Activated naive CD8-positive, alpha-beta T cell treated with anti-CD3 and anti-CD28 coated beads, Interleukin-2, amount 50 U/mL, for 24 hours (primary cell): ENCODE measurements at places on chromosomes 6 and 20.

DNA sequence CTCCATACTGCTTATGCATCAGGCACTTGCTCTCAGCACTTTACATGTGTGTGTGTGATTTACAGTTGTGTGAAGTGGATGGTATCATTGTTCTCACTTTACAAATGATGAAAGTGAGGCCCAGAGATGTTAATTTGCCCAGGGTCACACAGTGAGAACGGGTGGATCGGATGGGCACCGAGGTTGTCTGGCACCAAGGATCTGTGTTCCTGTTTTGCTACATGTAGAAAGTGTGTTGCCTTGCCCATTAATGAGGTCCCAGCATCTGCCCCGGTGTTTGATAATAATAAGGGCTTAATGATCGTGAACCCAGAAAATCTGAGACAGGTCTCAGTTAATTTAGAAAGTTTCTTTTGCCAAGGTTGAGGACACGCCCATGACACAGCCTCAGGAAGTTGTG lies 216.1 kb upstream of the QKI start:
- DNase-seq = no peak

DNA sequence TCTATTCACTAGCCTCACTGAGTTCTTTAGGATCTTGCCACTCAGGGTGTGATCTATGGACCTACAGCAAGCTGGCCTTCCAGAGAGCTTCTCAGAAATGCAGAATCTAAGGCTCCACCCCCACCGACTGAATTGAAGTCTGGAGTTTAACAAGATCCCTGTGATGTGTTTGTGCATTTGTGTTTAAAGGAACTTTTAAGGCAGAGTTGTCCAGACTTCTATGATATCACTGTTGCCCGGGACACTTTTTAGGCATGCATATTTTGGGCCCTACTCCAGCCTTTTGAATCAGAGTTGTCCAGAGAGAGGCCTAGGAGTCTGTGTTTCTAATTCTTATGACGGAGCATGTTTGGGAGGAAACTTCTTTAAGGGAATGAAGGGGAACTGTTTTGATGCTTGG lies 232.3 kb downstream of the QKI start:
- DNase-seq = no peak

DNA sequence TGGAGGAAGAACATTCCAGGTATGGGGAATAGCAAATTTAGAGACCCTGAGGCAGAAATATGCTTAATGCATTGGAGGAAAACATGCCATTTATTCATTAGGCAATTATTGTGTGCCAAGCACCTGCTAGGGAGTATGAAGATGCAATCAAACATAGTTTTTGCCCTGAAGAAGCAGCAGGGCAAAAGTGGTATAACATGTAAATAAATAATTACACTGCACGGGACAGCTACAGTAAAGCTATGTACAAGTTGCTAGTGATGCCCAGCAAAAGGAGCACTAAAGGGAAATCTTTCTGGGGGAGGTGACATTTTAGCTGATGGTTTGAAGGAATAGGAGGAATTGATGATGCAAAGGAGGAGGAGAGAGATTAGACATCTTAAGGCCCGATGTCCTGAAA lies 624 bp upstream of the TJAP1 start:
- DNase-seq = no peak

GRCh38 chr20:22757424-22758183 lies 173.2 kb upstream of the FOXA2 start:
- no peak for DNase-seq

DNA sequence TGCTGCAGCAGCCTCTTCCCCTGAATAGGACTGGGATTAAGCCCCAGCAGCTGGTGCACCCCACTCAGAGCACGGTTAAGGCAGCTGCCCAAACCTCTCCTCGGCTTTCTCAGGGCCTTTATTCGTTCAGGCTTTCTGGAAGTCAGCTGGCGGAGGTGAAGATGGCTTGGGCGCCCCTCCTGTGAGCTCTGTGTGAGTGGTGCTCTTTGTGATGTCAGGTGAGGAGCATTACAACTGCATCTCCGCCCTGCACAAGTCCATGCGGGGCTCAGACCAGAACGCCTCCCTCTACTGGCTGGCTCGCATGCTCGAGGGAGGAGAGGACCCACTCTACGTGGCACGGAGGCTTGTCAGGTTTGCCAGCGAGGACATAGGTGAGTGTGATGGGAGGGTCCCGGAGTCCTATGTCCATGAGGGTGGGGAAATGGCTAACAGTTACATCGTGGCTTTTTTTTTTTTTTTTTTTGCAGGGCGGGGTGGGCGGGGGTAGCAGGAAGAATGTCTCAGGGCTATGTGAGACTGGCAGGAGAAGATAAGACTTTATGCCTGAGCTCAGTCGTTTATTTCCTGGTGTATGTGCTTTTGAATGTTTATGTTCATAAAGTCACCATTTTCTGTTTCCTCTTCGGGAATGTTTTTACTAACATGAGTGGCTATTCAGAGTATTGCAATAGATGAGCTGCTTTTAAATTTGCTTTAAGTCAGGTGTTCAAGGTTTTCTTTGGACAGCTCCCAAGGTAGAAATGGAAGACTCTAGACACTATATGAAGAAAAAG lies 18.2 kb downstream of the WRNIP1 start:
- no peak for DNase-seq
